ENCODE measurements at places on chromosomes 4 and X.

- DNase-seq: peak; percentile 11
Measured at GRCh38 chrX:43661521-43662240, 5.6 kb downstream of the MAOA start.

- no peak for DNase-seq
Measured at GRCh38 chr4:155515444-155516075, 138.8 kb upstream of the MAP9 start.

- DNase-seq: no peak
Measured at GRCh38 chr4:178148106-178148505, 705.9 kb upstream of the AGA start.

GRCh38 chr4:62210486-62210885, 1010.4 kb downstream of the ADGRL3 start:
- no peak for DNase-seq

GRCh38 chr4:86565651-86566050, 28.5 kb upstream of the PTPN13 start:
- no peak for DNase-seq

DNA sequence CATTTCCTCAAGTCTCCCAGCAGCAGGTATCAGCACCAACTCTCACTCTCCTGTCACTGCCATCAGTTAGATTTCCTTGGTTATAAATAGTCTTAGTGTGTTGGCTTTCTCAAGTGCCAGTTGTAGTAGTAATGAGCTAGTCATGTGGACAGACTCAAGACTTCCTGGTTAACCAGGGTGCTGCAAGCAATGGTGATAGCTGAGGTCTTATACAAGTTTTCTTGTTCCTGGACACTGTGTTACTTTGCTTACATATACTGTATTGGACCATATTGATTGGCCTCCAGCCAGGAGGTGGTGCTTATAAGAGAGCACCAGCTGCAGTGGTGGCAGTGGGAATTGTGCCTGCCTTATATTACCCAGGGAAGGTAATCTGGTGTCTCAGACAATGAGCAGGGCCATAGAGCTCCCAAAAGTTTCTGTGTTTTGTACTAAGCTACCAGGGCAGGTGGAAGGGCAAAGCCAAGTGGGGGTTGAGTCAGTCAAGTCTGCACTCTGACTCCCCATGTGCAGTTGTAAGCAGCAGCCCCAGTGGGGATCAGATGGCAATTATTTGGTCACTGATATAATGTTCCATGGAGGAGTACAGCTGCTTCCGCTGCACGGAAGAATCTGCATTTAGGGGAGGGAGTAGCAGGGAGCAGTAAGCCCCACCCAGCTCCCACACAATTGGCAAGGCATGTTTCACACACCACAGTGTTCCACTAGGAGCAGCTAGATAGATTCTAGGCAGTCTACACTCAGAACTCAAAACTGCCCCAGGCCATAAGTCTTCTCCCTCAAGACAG, 24.1 kb upstream of the ZDHHC15 start:
- DNase-seq: no peak

GRCh38 chrX:91331476-91331875, 103.2 kb upstream of the PABPC5 start:
- DNase-seq: no peak

GRCh38 chrX:123807835-123808416, 51.9 kb upstream of the XIAP start:
- peak; percentile 28 for DNase-seq

DNA sequence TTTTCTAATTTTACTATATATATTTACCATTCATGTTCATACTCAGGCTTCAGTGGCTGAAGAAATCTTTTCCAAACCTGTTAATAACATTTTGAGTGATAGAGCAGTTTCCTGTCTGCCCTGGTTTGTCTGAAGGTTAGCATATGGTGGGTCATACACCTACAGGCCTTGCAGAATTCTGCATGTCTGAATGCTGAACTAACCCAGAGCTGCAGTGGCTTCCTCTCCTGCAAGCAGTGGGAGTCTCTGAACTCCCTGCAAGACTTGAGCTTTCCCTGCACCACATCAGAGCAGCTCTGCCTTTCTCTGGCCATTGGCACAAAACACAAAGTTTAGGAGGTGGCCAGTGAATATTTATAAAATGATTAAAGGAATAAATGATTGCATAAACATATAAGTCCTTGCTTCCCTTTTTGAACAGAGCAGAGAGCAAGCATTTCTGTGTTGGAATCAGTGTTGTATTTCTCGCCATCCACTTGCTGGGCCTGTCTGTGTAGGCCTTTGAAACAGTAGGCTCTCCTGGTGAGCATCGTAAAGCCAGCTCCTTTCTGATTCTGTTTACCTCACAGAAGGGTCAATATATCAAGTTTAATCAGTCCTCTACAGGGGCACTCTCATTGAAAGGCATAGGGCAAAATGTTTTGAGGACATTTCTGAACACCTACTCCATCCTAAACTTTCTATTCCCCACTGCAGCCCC, 15.0 kb upstream of the UNC5C start:
- no peak for DNase-seq

DNA sequence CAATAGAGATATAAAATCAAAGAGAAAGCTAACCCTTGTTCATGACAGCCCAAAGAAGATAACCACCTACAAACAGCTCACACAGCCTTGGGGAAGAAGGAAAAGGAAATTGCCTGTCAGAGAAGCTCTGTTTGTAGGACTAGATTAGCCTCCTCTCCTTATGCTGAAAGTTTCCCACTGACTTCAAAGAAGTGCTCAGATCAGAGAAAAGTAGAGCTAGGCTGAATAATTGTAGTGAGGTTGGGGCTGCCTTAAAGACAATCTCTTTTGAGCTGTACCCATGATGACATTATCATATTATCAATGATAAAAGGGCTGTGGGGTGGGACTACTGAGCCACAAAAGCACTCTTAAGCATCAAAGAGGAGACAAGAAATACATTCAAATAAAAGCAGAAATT, 223.0 kb upstream of the GALNT7 start:
- DNase-seq: no peak

GRCh38 chr4:48795108-48795507, 15.0 kb upstream of the FRYL start:
- no peak for DNase-seq

DNA sequence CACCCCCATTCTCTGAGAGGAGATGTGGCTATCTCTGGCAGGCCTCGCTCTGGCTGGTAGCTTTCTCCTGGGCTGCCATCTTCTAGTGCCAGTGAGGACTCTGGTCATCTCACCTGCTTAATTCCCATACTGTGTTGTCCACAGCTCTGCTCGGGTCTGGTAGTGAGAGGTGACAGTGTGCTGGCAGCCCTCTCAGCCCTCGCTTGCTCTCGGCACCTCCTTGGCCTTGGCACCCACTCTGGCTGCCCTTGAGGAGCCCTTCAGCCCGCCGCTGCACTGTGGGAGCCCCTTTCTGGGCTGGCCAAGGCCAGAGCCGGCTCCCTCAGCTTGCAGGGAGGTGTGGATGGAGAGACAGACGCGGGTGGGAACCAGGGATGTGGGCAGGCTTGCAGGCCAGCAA, 52.7 kb downstream of the CPLX1 start:
- DNase-seq: no peak

- no peak for DNase-seq
Measured at GRCh38 chr4:112060212-112060611, 85.0 kb upstream of the FAM241A start.

- DNase-seq: no peak
Measured at GRCh38 chrX:69307756-69308155, 142.5 kb upstream of the PJA1 start.

GRCh38 chr4:26217961-26218676, 102.7 kb upstream of the RBPJ start:
- DNase-seq: no peak

- no peak for DNase-seq
Measured at GRCh38 chrX:153609917-153610835, 11.2 kb upstream of the CCNQ start.

DNA sequence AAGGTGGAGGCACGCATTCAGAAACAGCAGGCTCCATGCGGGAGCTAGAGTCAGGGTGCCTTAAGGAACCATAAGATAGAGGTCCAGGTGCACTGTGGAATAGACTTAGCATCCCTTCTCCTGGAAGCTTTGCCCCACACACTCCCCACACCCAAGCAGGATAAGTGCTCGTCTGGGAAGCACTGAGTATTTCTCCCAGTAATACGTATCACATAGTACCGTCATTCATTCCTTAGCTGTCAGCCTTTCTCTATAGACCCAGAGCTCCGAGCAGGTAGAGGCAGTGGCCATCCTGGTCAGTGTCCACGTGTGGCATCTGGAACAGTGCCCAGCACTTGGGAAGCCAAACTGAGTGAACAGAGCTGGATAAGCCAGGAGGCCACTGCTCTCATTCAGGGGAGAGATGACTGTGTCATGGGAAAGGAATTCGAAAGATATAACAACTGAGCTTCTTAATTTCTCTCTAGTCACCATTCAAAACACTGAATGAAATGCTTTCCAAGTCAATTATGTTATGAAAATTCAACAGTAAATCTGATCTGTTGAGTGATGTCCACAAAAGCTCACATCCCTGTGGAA, 9.9 kb downstream of the APBB2 start:
- DNase-seq: peak; percentile 56

GRCh38 chr4:143026459-143027170, 158.1 kb upstream of the USP38 start:
- no peak for DNase-seq

DNA sequence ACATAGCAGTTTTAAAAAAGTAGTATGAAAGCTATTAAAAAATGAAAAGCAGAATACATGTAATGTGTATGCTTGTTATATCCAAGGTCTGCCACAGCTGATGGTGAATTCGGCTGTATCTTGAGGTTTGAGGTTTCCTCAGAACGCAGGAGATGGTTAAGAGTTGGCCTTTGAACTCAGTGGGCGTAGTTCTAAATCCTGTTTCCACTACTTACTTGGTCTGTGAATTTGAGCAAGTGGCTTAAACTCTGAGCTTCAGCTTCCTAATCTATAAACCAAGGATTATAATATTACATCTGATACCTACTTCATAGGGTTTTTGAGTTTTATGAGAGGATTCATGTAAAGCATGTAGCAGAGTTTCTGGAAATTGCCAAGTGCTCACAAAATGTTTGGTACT, 125.2 kb downstream of the STIM2 start:
- no peak for DNase-seq

DNA sequence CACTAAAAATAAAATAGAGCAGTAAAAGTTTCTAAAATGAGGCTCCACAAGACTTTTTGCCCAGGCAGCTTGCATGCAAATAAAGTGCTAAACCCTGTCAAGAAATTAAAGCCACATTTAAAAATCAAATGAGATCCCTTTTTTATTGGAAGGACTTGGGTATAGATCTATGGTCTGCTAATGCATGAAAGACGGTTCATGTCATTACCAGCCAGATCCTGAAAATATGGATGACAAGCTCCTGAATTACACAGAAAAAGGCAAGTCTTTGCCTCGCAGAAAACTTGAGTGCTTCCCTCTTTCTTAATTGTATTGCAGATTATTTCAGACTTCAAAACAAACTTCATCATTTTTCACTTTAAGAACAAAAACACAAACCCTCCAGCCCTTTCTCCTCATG, 169.6 kb downstream of the LDB2 start:
- DNase-seq: no peak

DNA sequence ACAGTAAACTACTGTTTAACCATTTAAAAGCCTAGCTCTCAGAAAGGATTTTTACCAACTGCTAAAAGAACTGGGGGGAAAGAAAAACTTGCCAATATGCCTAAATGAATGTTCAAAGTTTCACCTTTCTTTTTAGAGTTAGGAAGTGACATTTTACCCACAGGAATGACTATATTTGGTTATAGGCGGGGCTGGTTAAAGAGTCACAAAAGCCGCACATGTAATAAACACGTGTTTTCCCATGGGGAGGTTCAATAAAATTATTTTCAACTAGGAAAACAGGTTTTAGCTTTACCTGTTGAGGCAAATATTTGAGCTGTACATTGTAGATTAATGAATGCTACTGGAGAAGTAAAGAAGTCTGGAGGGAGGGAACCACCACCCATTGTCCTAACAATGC, 41.6 kb upstream of the UGDH start:
- no peak for DNase-seq

DNA sequence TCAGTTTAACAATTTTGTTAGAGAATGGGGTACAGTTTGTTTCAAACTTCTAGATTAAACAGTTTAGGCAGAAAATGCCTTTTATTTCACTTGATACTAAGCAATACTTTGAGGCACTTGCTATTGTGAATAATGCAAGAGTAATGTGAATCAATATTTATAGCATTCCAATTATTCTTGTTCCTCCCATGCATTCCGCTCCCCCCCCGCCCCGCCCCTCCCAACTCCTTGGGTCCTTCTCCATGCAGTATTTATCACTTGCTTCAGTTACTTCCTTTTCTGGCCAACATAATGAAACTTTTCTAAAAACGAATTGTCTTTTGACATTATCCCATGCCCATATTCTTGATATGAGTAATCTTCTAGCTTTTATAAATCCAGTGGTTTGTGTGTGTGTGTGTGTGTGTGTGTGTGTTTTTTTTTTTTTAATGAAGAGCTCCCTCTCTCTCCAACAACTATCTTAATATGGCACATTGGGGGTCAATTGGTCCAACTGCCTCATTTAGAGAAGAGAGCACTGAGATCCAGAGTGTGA, 1.6 kb downstream of the BANK1 start:
- DNase-seq: no peak

- DNase-seq: no peak
Measured at GRCh38 chr4:186943411-186943810, 219.8 kb upstream of the FAT1 start.

- no peak for DNase-seq
Measured at GRCh38 chr4:54414545-54414944, 185.5 kb downstream of the PDGFRA start.

DNA sequence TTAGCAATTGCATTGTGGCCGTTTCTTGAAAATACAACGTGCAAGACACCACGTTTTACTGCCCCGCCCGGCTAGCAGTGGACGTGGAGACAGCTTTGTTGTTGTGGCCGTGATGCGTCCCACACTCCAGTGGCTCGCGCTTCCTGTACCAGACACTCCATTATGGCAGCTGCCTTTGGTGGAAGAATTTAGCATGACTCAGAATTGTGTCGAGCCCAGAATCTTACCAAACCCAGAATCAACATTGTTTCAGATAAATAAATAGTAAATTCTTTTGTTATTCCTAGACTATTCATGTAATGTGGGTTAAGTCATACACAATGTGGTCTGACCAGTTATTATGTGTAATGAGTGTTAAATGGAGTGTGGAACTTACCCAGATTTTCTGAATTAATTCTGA, 25.3 kb upstream of the S100P start:
- no peak for DNase-seq

DNA sequence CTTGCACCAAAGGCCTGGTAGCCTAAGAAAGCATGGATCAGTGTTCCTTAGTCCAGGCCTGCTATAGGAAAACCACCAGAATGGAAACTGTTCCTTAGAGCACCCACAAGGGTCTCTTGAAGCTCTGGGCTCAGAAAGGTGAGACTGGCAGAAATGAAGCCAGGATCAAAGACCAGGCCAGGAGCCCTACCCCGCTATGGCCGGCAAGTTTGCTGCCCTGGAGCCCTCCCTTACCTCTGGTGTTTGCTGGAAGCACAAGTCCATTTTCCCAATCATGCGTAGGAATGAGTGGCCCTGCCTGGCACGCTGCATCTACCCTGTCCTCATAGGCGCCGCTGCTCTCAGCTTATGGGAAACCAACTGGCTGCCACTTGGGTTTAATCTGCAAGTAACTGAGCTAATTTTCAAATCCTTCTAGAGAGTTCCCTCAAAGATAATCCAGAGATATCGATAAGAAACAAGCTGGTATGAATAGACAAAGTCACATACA, 37.4 kb downstream of the BCOR start:
- DNase-seq: no peak

GRCh38 chrX:46165411-46165810, 379.8 kb downstream of the ZNF674 start:
- DNase-seq: peak; percentile 42

- no peak for DNase-seq
Measured at GRCh38 chr4:37620176-37620575, 66.0 kb downstream of the RELL1 start.

GRCh38 chr4:89820010-89820409, 17.0 kb downstream of the SNCA start:
- no peak for DNase-seq
